ENCODE measurements at places on chromosomes 13 and 19. TPM values are rescaled to one million over a fixed set of nuclear protein-coding genes. Genes with fewer than 3 reads are reported as not detected.

The TYROBP gene
- total RNA-seq: 2.9 TPM

- DNase-seq: no peak
Observed at GRCh38 chr13:29929062-29929847, 78.8 kb upstream of the UBL3 start.

GRCh38 chr13:110648848-110649421 is 33.6 kb downstream of the NAXD start:
- DNase-seq: no peak

DNA sequence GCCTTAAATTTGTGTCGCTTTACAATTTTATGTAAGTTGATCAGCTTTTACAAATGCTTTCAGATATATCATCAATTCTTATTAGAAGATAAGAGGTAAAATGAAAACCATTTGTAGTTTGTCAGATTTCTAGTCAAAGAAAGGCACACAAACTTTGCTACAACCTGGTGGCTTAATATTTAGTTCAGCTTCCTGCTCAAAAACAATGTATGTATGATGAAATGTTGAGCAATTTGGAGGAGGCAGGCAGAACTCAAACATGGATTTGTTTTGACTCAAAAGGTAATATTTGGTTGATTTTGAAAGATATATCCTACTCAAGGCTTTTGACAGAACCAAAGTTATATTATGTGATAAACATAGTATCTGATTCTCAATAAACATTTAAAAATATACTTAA is 24.2 kb downstream of the NEK5 start:
- no peak for DNase-seq

The ZNF816 gene
- 11.7 TPM for total RNA-seq

The FFAR2 gene
- total RNA-seq: not detected

The ZNF578 gene
- 3.4 TPM for total RNA-seq

GRCh38 chr19:15449620-15450527 is at the start of gene WIZ:
WIZ (minus strand) TSS chr19:15449956; CDS start chr19:15448307, 1,649 bp downstream.
- peak; percentile 87 for DNase-seq

GRCh38 chr19:40982594-40983101 is 8.4 kb upstream of the CYP2B6 start:
- no peak for DNase-seq

- no peak for DNase-seq
Observed at GRCh38 chr19:42071247-42071646, 1.2 kb upstream of the GRIK5 start.

- peak; percentile 74 for DNase-seq
Observed at GRCh38 chr13:27076421-27076820, 95.2 kb downstream of the USP12 start.

The KRTDAP gene
- total RNA-seq: not detected

DNA sequence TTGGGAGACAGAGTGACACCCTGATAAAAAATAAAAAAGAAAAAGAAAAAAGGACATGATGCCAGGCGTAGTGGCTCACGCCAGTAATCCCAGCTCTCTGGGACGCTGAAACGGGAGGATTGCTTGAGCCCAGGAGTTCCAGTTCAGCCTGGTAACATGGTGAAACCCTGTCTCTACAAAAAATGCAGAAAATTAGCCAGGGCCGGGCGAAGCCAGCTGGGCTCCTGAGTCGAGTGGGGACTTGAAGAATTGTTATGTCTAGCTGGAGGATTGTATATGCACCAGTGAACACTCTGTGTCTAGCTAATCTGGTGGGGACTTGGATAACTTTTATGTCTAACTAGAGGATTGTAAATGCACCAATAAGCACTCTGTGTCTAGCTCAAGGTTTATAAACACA is 32.3 kb downstream of the TMPRSS9 start:
- DNase-seq: no peak

DNA sequence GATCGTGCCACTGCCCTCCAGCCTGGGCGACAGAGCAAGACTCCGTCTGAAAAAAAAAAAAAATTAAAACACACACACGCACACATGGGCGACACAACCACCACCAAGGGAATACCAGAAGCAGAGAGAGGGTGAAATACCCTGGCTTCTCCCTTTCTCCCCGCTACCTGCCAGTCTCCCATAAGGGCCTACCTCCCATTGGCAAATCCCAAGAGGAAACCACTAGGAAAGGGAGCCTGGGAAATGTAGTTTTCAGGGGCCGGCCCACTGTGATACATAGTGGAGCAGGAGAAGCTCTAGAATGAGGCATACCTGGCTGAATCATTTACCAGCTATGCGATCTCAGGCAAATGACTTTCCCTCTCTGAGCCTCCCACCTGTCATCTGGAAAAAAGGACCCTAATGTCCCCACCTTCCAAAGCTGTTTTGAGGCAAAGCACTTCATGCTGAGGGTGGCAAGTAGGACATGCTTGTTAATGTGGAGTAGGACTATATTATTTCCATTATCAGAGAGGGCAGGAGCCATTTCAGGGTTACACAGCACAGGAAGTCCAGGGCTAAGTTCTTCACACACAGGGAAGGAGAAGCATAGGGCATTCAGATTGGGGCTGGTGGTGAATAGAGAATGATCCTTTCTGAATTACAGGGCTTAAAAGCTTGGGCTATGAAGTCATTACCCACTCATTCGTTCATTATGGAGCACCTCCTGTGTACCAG is 14.3 kb upstream of the HNRNPUL1 start:
- DNase-seq: no peak

DNA sequence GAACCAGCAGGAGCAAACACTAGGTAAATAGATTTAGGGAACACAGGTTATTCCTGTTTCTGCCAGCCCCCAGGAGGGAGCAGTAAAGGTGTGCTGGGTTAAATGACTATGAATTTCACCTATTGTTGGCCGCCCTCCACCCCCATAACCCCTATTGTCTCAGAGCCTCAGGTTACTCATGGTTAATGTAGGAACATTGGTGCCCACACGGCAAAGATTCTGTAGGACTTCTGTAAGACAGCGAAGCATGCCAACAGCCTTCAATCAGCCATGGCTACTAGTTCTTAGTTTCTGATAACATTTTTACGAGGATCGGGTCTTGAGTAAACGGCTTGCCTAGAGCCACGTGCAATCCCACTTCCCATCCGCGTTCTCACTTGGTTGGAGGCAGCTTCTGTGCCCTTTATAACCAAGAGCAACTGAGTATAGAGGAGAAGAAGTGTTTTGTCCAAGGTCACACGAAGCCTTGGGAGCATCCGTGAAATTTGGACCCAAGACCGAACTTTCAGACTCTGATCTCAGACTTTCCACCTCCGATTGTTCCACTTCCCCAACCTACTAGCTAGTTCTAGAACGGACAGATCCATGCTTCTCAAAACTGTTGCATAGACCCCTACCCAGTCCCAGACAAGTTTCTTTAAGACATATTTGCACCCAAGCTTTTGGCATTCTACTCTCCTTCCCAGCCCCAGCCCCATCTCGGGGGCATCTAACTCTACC is 5.1 kb upstream of the CACNG8 start:
- no peak for DNase-seq

The MEIOSIN gene
- total RNA-seq: 0.11 TPM

DNA sequence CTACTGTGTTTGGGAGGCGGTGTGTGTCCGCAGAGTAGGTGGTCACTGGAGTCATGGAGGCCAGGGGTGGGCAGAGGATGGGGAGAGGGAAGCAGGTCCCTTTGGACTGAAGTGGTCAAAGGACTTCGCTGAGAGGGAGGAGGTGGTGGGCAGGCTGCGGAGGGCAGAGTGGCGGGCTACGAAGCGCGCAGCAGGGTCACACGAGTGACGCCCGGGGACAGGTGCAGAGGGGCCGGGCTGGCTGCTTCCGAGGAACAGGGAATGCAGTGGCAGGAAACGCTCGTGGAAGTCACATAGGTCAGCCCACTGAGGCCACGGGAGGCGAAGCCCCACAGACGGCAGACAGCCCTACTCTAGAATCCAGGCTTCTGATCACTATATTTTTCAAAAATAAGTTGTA is 111.5 kb downstream of the URI1 start:
- DNase-seq: no peak
